ENCODE measurements at places on chromosomes 7 and 10.

GRCh38 chr7:16028103-16028502 is 341.6 kb upstream of the MEOX2 start:
- no peak for DNase-seq

GRCh38 chr7:131498237-131498885 is 58.1 kb downstream of the PODXL start:
- no peak for DNase-seq

- DNase-seq = no peak
Measured at GRCh38 chr10:59125666-59126065, 50.8 kb upstream of the PHYHIPL start.

- no peak for DNase-seq
Measured at GRCh38 chr7:151825721-151826120, 51.2 kb downstream of the PRKAG2 start.

DNA sequence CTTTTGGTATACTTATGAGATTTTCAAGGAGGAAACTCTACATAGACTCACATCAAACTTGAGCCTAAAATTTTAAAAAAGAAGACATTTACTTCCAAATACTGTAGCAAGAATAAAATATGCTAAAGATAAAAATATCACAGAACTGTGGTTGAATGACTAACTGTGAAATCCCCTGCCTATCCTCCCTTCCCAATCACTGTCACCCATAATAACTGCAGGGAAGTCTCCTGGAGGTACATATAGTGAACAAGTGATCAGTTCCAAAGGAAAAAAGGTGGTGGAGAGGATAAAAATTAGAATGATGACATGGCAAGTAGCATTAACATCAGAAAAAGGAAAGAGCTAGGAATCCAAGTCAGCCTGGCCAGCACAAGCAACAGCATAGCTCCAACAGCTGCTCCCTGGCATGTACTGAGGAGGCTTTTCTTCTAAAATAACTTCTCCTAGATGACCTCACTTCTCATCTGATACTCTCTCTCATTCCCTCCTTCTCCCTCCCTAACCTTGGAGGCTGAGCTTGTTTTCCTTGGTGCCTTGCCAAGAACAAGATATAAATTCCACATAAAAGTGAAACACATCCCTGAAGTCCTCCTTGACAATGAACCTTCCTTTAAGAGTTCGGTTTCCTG is 124.0 kb downstream of the IQUB start:
- DNase-seq = no peak

- DNase-seq = no peak
Measured at GRCh38 chr7:94834359-94834758, 73.0 kb upstream of the PPP1R9A start.

DNA sequence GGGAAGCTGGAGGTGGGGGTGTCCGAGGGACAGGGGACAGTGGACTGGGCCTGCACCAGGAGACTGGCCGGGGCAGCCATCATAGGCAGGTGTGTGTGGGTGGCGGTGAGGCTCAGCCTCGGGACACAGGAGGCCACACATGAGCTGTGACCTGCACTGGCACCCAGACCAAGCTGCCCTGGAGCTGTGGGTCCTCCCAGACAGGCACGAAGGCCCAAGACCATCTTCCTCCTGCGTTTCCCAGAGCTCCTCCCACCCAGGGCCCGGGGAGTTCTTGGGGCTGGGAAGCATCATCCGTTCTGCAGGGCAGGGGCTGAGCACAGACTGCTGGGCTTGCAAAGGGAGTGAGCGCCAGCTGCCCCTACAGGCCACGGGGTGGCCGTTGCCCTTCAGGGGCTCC is 87.4 kb downstream of the PDGFA start:
- DNase-seq = no peak

GRCh38 chr7:100127866-100128636 is 1.3 kb downstream of the MBLAC1 start:
- no peak for DNase-seq

- DNase-seq = no peak
Measured at GRCh38 chr10:47025253-47025539, 114.0 kb downstream of the PTPN20 start.

DNA sequence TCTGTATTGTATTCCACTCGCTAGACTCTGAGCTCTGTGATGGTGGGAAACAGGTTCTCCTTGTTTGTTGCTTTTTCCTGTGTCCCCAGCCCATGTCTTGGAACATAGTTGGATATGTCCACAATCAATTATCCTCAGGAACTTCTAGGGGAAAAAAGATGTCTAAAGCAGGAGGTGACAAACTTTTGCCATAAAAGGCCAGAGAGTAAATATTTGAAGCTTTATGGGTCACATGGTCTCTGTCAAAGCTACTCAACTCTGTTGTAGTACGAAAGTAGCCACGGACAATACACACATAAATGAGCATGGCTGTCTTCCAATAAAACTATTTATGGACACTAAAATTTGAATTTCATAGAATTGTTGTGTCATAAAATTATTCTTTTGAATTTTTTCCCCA is 220.5 kb downstream of the CHCHD3 start:
- DNase-seq = no peak

DNA sequence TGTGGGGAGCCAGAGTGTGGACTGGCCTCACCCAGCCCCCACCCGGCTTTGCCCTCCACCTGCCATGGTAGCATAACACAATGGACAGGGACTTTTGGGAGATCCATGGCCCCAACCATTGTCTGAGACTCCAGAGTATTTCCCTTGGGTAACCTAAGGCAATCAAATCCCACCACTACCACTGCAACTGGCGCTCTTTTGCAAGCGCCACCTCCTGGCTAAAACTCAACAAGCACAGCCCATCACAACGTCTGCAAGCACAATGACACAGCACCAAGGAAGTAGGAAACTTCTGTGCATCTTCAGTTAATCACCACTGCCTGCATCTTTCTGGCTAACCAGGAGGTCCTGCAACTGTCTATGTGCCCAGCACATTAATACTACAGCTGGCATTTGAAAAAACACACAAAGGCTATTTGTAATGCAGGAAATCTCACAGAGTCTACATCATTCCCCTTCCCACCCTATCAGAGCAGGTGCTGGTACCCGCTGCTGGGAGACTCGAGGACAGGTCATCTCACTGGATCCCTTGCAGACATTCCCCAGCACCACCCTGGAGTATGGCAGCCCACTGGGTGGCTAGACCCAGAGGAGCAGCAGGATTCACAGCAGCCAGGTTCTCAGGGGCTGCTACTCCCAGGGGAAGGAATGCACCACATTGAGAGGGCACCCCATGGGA is 27.7 kb downstream of the ANKRD26 start:
- no peak for DNase-seq

- DNase-seq = no peak
Measured at GRCh38 chr7:22629056-22629455, 97.9 kb upstream of the IL6 start.

GRCh38 chr10:24174014-24174413 is 34.9 kb upstream of the KIAA1217 start:
- DNase-seq = no peak

GRCh38 chr10:89357975-89358374 is 19.9 kb upstream of the IFIT1B start:
- no peak for DNase-seq

DNA sequence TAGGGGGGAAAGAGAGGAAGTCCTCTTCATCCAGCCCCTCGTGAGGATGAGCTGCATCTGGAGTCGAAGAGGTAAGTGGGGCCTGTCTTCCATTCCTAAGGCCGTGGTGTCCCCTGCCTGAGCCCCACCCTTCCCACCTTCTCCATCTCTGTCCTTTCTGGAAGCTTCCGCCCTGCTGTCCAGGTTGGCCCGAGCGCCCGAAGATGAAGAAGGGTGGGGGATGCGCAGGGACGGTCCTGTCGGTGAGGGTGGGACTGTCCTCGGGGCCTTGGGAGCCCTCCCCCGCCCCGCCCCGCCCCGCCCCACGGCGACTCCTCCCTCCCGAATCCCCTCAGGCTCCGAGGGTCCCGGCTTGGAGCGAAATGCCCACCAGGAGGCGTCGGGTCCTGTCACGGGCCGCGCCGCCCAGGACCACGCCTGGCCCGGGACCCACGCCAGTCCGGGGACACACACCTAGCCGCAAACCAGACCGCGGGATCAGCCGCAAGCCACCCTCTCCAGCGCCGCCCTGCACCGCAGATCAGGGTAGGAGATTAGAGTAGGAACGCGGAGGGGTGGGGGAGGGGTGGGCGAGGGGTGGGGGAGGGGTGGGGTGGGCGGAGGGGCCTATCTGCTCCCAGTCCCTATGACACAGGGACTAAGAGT is 15.3 kb downstream of the GPRIN2 start:
- no peak for DNase-seq

DNA sequence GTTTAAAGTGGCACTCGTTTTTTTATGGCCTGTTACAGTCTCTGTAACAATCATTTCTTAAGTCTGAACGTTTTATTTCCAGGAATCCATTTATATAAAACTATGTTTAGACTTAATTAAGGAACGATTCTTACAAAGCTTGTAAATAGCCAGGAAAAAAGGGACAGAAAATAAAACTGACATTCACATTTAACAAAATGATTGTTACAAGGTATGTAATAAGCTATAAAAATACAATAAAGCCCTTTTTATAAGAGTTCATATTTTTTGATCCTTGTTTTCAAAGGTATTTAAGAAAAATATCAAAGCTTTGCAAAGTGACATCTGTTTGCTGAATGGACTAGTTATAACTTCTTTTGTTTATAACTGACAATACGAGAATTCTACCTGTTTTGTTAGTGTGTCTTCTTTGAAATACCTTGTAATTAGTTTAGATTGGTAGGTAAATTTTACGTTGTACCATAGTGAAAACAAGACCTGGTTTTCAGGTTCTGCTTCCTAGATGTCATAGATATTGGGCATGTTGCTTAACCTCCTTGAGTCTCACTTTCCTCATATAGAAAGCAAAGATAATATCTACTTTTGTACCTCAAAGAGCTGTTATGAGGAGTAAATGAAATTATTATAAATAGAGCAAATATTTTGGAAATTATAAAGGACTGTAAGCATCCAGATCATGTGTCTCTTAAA is 25.8 kb downstream of the BTRC start:
- DNase-seq = no peak

GRCh38 chr10:86851328-86852207 is 95.1 kb downstream of the BMPR1A start:
- DNase-seq = no peak

DNA sequence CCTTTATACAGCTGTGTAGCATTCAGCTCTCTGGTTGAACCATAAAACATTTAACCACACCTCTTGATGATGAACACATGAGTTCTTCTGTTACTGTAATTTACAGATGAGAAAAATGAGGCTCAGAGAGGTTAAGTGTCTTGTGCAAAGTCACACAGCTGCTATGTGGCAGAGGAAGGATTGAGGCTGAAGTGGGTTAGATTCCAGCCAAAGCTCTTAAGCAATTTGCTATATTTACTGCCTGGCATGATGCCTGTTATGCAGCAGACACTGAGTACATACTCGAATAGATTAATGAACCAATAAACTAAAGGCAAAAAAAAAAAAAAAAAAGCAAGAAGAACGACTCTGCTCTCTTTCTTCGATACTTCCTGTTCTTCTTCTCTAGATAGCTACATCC is 35.7 kb downstream of the GFRA1 start:
- DNase-seq = no peak

- DNase-seq = no peak
Measured at GRCh38 chr10:91974960-91975359, 51.4 kb downstream of the BTAF1 start.

GRCh38 chr7:158949359-158949758 is 93.0 kb downstream of the DYNC2I1 start:
- DNase-seq = no peak

DNA sequence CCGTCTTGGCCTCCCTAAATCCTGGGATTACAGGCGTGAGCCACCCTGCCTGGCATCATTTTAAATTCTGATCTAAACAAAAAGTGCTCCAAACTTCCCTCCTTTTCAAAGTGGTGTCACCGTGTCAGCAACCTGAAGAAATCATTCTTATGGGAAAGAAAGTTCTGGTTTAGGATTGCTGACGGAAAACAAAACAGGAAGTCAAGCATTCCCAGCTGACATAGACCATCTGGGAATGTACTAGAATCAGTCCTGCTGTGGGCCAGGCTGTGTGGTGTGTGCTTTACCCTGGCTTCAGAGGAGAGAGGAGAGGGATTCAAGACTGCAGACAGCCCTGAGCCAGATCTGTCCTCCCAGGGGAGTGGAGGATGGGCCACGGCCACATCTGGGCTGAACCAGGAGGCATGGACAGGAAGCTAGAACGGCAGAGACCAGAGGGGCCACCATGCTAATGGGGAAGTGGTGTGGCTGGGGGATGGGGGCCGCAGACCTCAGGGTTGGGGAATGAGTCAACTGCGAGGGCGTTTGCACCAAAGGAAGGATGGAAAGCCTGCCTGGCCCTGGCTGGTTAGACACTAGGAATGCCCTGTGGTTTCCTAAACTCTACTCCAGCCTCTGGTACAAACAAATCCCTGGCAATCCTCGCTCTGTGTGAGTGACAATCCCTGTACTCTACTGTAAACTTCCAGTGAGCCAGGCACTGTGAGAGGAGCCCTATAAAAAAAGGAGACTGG is 16.7 kb upstream of the CLIP2 start:
- no peak for DNase-seq

- DNase-seq = no peak
Measured at GRCh38 chr7:111931016-111931517, 275.1 kb downstream of the DOCK4 start.

- no peak for DNase-seq
Measured at GRCh38 chr10:122140461-122140902, 130.6 kb upstream of the BTBD16 start.

- no peak for DNase-seq
Measured at GRCh38 chr7:127726476-127726875, 74.5 kb downstream of the SND1 start.

- no peak for DNase-seq
Measured at GRCh38 chr10:31926160-31926559, 2.5 kb downstream of the ARHGAP12 start.

DNA sequence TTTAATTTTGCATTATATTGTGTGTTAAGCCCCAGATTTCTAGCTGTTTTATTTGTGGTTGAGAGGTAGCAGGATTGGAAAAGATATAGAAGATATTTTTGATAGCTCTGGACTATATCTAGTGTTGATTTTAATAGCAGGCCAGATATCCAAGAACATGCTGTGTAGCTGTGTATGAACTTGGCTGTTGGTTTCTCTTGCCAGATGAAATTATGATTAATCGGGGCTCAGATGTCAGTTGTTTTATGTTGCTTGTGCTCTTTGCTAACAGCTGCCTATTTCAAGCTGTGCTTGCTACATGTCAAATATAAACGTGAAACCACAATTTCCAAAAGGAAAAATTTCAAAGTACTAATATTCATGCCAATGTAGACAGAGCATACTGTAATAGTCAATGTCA is 141.1 kb downstream of the GRM3 start:
- no peak for DNase-seq

DNA sequence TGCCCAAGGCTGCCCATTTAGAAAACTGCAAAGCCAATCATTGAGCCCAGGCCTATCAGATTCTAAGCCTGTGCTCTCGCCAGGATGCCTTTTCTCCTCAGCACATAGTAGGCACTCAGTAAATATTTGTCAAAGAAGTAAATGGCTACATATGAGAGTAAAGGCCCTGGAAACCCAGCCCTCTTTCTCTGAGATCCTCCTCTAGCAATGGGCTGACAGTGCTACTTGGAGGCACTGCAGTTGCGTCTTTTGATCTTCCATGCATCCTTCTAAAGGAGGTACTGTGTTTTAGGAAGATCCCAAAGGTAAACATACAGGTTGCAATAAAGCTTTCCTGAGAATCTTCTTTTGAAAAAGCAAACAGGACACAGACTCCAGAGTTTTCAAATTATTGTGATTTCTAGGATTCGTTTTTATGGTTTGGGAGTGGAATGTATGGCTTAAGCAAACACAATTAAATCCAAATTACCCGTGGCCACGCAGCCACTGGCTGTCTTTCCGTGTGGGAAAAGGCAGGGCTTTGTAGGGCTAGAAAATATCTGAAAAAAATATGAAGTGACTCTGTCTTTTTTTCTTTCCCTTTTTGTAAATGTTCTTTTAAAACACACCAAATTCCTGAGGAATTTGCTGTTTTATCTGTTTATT is 151.3 kb upstream of the BMPER start:
- no peak for DNase-seq
